Lower lobe of right lung (tissue), 2 donors: ENCODE measurements at places on chromosomes 6 and 20.

DNA sequence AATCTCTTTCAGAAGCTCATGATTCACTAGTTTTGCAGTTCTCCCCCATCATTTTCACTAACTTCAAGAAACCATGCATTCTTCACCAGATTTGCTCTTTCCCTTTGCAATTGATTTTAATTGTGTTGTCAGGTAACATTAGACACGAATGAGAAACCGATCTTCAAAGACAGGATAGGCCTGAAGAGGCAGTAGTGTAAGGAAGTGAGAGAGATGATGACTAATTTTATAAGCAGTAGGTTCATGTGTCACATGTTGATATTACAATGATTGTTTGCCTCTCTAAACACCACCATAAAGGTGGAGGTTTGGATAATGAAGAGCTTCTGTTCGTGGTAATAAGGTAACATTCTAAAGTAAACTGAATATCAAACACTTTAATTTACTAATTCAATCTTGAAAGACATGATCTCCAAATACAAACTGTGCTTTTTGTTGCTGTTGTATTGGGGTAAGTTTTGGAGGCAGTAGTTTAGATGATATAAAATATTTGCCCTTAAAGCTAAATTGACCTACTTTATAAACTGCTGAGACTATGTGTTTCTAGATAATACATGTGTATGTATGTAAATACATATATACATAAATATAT is 207.2 kb downstream of the PHACTR1 start:
- no peak for DNase-seq

DNA sequence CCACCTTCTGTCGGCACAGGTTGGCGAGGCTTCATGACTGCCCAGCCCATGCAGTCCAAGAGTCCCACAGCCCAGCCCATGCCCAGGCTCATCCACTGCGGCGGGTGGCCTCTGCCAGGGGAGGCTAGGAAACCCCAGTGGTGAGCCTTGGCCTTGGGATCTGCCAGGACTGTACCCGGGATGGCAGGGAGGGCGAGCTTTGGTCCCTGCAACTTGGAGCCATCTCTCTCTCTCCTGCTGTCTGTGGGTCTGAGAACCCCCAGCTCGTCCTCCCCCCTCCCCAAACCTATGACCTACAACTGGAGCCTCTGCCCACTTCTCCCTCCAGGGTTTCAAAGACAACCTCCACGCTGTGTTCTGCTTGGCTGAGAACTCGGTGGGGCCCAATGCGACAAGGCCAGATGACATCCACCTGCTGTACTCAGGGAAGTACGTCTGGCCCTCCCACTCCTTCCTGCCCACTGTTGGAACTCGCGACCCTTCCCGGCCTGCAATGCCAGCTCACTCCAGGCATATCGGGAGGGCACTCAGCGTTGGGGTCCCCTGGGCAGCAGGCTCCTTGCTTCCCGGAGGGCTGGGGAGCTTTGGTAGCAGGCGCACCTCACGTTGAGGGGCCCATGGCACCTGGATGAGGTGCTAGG is 19.7 kb downstream of the NPEPL1 start:
- DNase-seq = no peak

DNA sequence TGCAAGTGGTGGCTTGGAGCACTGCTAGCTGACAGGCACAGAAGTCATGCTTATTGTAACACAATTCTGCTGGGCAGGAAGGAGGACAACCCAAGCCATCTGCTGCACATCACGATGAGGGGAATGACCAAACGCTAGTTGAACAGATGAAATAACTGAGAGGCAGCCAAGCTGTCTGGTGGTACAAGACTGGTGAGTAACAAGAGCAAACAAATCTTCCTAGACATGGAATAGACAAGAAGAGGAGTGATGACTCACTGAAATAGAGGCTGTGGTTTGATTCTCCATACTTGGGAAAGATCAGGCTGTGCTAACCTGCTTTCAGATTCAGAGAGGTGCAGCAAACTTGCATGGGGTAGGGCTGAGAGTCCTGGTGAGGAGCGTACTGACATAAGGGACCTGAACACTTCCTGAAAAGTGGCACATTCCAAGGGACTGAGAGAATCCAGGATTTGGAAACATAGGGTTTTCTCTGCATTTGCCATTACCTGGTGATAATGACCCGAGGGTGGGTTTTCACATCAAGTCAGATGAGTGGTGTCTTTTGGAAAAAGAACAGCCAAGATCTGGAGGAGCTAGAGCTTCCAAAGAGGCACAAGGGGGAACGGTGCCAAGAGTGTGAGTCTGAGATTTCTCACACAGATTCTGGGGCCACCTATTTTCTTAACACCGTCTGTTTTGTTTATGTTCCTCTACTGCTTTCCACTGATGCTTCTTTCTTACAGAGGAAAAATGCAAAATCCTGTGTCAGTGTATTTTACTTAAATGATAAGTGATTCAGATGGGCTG is 60.0 kb downstream of the PRL start:
- DNase-seq = no peak

DNA sequence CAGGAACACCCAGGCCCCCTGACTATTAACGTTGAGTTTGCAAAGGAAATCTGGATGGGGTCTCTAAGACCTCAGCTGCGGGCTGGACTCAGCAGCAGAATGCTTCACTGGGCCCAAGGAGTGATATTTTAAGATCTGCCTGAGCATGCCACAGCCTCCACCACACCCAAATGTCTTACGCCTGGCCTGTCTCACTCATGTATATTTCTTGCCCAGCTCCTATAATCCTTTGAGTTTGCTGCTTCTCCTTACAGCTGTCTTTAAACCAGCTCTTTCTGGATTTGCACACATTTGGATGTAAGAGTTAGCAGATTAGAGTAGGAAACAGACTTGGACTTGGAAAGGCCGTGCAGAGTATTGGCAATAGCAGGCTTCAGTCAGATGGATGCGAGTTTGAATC is 16.4 kb downstream of the CASS4 start:
- DNase-seq = no peak

DNA sequence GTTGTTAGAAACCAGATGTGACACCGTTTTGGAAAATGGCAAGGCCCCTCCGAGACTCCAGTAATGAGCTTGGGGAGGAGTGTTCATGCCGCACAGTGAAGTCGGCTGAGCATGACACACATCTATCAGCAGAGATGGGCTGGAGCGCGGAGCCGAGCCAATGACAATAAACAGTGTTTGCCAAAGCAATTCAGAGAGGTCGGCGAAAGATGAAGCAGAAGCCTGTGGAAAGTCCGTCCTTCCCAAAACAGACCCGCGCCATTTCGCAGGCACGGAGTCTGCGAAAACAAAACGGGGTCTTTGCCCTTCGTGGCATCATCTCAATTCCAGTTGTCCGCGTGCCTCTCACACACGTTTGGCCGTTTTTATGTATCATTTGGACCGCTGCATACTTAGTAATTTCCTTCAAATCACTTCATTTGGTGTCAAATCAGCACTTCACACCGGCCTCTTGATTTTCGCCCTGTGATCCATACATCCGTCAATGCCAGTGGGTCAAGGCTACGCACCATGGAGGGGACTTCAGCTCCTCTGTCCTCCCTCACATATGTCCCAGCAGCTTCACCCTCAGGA is 71.3 kb downstream of the SULF2 start:
- DNase-seq = no peak

- DNase-seq = no peak
These were observed 75.9 kb downstream of the EPHA7 start for GRCh38 chr6:93343476-93343875.

- DNase-seq = peak; percentile 86
These were observed 985 bp downstream of the ZBP1 start for GRCh38 chr20:57619051-57619831.

GRCh38 chr6:134553936-134554335 is 236.0 kb upstream of the SGK1 start:
- no peak for DNase-seq

DNA sequence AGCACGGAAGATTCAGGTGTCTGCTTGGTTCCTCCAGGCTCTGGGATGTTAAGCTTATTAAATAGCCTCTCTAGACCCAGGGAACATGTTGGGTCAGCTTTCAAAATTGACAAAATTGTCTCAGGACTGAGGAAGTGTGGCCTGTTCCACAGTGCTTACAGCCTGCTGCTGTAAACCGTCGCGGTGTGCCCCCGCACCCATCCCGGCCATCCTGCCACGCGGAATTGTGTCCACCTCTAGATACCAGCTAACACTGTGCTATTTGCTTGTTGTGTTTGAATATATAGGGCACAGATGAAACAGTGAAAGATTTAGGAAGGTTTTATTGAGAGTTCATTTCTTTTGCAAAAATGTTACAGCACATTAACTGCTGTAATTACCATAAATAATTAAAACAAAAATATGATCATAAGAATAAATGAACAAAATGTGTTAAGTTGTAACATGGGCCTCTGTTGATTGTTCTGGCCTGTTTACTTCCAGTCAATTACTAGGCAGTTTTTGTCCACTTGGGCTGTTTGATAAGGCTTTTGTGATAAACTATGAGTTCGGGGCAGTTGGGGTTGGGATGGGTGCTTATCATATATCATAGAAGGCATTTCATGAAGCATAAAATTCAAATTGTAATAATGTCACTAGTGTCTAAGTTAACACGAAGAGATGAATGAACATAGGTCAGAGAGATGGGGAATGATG is 77.4 kb downstream of the ARID1B start:
- DNase-seq = no peak

GRCh38 chr6:125886914-125887313 is 69.7 kb upstream of the HINT3 start:
- DNase-seq = no peak

GRCh38 chr20:51460163-51460562 is 82.4 kb downstream of the NFATC2 start:
- no peak for DNase-seq

DNA sequence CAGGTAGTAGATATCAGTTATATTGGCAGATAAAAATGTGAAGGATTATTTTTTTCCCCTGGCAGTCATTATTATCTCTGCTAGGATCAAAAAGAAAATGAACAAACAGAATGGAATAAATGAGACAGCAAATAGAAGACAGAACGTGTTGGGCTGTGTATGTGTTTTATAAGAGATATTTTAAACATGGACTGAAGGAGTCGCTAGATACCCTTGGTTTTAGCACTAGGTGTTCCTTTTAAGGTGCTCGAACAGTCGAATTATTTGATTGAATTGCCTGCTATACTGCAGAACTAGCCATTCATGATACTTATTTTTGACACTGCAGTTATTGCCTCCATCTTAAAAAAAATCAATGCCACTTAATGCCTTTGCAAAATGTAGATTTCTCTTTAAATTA is 3.7 kb downstream of the GRIK2 start:
- no peak for DNase-seq

GRCh38 chr6:166097914-166098522 is 69.6 kb downstream of the TBXT start:
- peak; percentile 68 for DNase-seq

DNA sequence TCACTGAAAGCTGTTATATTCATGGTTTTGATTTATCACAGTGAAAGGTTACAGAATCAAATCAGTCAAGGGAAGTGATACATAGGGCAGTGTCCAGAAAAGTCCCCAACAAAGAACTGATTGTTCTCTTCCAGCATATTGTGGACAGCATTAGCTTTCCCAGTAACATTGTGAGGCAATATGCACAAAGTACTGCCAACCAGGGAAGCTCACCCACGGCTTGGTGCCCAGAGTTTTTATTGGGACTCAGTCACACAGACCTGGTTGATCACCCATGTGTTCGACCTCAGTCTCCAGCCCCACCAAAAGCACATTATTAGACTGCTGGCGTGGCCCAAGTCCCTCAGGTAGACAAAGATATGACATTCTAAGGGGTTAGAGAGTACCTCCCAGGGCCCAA is 76.0 kb downstream of the LCA5 start:
- DNase-seq = no peak

- no peak for DNase-seq
These were observed 7.9 kb downstream of the SOX4 start for GRCh38 chr6:21601339-21601923.

- no peak for DNase-seq
These were observed 86.0 kb downstream of the PTPN1 start for GRCh38 chr20:50595988-50596693.

- DNase-seq = no peak
These were observed 96.9 kb upstream of the NT5E start for GRCh38 chr6:85353012-85353411.

DNA sequence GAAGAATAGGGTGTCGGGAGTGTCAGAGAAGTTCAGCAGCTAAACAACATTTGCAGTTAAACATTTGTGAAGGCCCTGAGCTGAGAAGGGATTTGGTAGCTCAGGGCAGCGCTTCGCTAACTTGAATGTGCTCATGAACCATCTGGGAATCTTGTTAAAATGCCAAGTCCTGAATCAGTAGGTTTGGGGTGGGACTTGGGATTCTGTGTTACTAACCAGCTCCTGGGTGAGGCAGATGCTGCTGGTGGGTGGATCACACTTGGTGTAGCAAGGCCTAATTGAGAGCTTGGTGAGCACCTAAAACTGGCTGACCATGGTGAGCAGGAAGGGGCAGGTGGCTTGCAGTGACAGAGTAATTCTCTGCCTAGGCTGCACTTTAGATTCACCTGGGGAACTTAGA is 5.9 kb downstream of the PTPRA start:
- DNase-seq = no peak

GRCh38 chr6:120785459-120786086 is 548.7 kb downstream of the TBC1D32 start:
- DNase-seq = no peak

DNA sequence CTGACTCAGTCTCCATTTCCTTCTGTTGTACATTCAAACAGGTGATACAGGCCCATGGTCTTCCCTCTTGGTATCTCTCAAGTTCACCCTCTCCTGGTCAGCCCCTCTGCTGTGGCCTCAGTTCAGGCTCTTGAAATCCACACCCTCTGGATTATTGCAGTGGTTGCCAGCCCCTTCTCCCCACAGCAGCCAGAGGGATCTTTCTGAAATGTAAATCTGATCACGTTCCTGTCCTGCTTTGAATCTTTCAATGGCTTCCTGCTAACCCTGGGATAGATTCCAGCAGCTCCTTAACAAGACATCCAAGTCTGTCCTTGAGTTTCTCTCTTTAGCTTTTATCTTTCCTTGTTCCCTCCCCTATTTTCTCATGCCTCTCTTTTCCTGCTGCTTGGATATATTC is 22.2 kb downstream of the CHMP4B start:
- no peak for DNase-seq

DNA sequence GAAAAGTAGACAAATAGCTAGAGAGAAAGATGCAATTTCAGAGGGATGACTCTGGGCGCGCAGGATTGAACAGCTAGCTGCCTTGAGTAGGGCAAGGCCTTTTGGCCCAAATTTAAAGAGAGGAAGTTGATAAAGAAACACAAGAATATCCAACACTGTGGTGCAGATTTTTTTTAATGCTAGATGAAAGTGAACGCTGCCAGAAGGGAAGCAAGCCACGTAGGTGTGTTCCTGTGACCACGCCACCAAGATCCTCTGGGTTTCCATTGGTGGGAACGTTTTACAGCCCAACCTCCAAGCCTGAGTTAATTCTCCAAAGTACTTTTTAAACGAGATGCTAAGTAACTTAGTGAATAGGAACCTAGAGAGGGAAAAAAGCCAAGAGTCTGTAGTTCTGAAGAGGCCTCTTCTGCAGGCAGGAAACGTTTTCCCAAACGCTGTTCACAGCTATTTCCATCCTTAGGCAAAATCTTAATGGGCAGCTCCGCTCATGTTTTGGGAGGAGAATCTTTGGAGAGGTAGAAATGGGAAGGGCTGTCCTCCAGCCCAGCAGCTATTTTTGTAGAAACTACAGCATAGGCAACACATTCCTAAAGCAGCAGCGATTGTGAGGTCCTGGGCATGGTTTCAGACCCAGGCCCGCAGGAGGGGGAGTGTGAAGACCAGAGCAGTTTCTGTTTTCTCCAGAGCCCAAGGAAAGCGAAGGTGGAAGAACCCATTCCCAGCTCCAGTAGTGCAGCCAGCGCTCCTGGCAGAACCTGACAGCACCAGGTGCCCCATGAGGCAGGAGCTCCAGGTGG is 8.2 kb downstream of the LY86 start:
- no peak for DNase-seq

GRCh38 chr6:158707120-158707820 is 57.4 kb downstream of the SYTL3 start:
- peak; percentile 70 for DNase-seq
